ENCODE measurements at places on chromosomes 13 and 19.
A peak's percentile ranks its signal among the peaks of the same experiment; 100 is the strongest.

DNA sequence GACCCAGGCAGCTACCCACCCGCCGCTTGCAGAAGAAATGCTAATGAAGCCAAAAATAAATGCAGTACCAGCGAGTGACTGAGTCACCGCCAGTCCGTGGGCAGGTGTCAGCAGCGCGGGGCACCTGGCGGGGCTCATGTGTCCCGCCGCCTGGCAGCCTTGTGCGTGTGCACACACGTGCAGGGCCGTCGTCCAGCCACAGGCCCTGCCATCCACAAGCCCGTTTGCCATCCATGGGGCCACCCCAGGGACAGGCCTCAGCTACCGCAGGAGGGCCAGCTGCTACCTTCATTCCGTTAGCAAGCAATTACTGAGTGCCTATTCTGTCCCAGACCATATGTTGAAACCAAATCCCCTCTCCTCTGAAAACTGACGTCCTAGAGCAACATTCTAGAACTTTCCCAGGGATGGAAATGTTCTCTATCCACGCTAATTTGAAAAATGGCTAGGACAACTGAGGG lies 20.5 kb downstream of the NCAN start:
- no peak for DNase-seq

DNA sequence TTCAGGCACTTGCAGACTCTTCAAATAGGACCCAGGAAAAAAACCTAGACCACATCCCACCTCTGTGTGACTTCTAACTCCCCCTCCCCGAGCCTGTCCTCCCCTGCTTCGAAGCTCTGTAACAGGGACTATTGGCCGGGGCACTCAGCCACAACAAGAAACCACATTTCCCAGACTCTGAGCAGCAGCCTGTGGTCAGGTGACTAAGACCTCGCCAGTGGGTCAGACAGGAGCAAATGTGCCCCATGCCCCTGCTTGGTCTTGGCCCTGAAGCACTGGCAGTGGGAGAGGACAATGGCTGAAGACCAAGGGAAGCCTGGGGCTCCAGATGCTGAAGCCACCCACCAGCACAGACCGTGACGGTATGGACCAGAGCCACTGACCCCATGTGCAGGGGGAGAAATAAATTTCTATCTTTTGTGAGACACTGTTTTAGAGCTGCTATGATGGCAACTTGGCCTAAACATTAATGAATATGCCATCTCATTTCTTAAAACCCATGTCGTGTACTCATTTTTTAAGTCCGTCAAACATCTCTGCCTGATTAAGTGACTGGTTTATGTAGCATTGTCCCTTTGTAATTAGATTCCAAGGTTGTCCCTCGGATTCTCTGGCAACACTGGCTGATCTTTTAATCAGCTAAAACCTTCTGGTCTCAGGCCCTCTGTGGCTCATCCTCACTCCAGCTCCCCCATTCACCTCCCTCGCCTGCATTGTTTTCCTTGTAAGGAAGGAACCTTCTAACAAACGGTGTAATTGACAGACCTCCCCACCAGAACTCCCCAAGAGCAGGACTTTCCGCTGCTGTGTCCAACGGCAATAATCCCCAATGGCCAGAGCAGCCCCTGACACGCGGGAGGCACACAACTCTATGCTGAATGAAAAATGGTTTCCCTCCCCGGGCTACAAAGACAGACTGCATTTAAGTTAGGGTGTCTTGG lies 98.4 kb downstream of the STK24 start:
- no peak for DNase-seq

GRCh38 chr13:90205911-90206310 lies 1141.6 kb upstream of the MIR17HG start:
- DNase-seq: no peak

DNA sequence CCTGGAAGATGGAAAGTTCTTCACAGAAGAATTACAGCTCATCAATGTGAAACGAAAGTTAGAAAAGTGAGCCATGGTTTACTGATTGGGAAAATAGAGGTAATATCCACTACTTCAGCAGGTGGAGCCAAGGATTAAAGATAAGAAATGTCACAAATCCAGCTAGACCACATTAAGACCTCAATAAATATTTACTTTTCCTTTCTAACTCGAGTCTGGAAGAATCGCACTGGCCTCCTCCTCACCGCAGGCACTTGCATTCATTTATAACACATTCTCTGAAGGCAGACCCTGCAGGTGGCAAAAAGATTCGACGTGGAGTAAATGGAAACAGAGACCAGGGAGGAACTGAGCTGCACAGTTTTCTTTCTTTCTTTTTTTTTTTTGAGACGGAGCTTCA lies 7.4 kb downstream of the SLC35E1 start:
- DNase-seq: no peak

DNA sequence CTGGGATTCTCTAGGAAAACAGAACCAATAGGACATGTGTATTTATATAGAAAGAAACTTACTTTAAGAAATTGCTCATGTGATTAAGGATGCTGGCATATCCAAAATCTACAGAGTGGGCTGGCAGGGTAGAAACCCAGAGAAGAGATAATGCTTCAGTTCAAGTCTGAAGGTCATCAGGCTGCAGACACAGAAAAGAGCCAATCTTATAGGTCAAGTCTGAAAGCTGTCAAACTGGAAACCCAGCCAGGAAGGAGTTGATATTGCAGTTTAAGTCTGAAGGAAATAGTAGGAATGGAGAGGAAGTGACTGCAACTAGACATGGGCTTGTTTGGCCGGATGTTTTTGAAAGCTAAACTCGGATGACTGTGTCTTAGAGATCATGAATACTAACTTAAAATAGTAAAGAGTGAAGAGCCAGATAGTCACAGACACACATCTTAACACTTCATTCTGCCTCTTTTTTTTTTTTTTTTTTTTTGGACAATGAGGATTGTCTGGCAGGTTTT lies 125.3 kb upstream of the GPC6 start:
- DNase-seq: no peak

- no peak for DNase-seq
Observed at GRCh38 chr13:70841240-70842061, 733.2 kb upstream of the KLHL1 start.

DNA sequence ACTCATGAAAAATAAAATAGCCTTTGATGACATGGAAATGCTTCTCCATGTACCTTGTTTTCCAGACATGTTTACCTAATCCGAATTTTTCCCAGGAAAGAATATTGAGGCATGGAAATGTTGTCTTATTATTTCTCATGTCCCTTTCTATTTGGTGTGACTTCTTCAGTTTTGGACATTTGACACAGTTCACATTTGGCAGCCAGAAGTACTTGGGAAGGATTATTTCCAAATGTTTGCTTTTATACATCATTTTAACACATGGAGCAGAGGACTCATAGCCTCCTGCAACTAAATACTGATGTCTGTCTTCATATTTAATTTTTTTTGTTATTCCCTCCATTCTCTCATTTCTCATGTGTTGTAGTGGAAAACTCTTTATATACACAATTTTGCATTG lies 94.3 kb downstream of the POSTN start:
- no peak for DNase-seq

DNA sequence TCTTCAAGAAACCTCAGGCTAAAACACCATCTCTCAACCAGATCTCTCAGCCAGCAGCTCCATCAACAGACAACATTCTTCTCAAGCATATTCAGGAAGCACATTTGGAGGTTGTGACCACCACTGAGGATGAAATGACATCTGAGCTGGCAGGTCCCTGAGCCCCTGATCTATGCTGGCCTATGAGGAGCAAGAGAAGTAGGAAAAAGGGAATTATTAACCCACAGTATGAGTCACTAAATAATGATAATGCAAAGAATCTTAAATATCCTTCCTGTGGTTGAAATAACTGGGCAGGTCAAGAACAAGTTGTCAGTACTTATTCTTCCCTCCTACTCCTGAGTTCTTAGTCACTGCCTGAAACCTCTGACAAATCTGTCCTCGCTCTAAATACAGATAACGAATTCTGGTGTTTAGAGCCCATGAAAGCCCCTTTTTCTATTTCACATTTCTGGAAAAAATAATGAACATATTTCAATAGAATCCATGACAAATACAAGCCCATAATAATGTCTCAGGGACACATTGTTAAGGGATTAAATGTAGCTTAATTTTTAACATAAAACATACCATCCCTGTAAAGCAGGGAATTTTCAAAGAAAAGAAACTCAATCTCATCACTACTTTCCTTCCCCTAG lies 225.8 kb upstream of the IRS2 start:
- DNase-seq: no peak

GRCh38 chr13:38763446-38764381 lies 76.8 kb downstream of the FREM2 start:
- peak; percentile 56 for DNase-seq

DNA sequence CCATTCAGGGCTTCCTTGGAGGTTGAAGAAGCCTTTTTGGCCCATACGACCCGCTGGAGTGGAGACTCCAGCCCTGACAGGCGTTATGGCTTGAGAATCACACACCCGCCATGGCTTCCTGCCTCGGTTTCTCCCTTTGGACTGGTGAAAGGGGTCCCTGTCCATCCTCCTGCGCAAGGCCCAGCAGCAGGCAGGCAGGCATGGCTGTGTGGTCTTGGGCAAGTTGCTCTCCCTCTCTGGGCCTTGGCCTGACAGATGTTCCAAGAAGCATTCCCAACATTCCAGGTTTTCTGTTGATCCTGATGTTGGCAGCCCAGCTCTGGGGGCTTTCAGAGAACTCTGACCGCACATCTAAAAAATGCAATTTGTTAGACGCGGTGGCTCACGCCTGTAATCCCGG lies 8.1 kb downstream of the PTPRS start:
- no peak for DNase-seq

DNA sequence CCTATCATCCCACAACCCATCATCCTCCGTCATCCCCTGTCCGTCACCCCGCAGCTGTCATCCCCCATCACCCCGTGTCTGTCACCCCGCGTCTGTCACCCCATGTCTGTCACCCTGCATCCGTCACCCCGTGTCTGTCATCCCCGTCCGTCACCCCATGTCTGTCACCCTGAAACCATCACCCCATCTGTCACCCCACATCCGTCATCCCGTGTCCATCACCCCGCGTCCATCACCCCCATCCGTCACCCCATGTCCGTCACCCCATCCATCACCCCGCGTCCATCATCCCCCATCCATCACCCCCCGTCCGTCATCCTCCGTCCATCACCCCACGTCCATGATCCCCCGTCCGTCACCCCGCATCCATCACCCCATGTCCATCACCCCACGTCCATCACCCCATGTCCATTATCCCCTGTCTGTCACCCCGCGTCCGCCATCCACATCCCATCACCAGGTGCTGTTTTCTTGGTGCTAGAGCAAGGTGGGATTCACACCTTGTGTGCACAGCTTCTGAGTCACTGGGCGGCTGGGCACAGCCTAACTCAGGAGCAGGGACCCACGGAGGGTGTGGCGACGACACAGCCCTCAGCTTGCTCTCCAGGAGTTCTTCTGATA lies 24.2 kb downstream of the RASA3 start:
- no peak for DNase-seq

DNA sequence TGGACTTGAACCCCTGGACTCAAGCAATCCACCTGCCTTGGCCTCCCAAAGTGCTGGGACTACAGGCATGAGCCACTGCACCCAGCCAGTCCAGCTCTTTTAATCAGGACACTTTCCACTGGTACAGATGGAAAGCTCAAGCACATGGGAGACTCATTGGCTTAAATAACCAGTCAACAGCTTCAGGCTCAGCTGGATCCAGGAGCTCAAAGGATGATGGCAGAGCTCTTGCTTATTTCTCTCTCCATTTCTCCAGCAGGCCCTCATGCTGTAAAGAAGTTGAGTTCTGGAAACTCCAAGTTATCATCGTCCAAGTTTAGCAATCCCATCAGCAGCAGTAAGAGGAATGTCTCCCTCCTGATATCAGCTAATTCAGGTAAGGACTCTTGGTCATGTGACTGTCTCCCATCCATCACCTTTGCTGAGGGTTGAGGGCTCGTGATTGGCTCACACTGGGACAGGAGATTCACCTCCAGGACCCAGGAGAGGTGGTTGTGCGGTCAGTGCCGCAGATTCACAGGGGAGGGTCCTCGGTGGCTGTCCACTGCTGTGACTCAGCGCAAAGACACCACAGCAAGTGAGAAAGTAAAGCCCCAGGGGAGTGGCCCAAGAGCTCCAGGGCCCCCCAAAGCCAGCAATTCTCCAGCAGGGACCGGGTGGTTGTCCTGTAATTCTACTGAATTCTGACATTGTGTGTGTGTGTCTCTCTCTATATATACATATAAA lies 5.1 kb downstream of the CCL25 start:
- no peak for DNase-seq

- DNase-seq: no peak
Observed at GRCh38 chr13:39415008-39415802, 187.8 kb downstream of the LHFPL6 start.

- no peak for DNase-seq
Observed at GRCh38 chr19:16160943-16161560, 12.3 kb downstream of the CIB3 start.

GRCh38 chr13:39565036-39565949 lies 37.7 kb downstream of the LHFPL6 start:
- DNase-seq: no peak

DNA sequence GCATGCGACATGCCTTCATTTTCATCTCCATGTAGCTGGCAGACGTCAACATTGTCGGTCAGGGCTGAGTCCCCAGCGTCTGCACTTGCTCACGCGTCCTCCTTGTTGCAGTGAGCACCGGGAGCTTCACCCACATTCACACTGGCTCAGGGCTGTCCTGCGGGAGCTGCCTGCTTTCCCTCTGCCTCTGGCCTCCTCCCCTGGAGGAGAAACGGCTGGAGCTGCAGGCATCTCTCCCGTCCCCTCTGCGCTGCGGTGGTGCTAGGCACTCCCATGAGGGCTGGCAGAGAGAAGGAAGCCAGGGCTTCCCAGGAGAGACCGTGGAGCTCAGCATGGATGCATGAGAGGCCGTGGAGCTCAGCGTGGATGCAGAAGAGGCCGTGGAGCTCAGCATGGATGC lies 18.4 kb upstream of the TMEM255B start:
- DNase-seq: no peak

DNA sequence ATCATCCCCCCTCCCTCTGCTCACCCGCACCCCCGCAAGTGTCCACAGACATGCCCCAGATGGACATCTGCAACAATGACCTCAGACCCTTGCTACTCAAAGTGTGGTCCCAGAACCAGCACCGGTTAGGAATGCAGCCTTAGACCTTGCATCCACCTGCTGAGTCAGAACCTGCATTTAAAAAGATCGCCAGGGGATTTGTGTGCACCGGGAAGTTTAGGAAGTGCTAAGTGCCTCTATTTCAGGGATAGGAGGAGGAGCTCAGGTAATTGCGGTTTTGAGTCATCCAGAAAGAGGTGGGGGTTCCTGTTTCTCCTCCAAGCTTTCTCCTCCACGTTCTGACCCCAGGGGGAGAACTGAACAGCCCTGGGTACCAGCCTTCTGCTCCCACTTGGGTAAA lies 46.2 kb downstream of the CACNA1A start:
- DNase-seq: no peak
